ENCODE measurements at places on chromosomes 11 and 22.

GRCh38 chr22:39535357-39535725 lies 2.8 kb upstream of the RPS19BP1 start:
- DNase-seq: no peak

- peak; percentile 39 for DNase-seq
Observed at GRCh38 chr11:88827018-88827676, 238.6 kb downstream of the GRM5 start.

GRCh38 chr11:46335890-46336562 lies 11.2 kb upstream of the DGKZ start:
- no peak for DNase-seq

DNA sequence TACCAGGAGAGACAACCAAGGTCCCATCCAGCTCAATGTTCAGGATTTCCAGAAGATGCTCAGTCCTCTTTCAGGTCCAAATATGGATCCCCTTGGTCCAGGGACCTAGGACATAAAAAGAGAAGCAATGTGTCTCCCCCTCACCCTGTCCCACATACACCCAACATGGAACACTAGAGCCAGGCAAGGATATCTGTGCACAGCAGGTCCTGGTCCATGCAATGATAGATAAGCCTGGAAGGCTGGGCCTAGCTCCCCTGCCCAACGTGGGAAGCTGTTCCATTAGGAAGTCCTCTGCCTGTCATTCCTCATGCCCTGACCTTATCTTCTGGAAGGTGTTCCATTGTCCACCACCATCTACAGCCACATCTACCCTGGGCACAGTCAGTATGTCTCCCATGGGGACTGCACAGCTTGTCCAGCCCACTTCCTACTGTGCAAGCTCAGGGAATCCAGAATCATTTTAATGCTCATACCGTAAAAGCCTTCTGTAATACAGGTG lies 1434.8 kb downstream of the TBC1D22A start:
- no peak for DNase-seq

GRCh38 chr11:17352950-17353820 lies 1.6 kb downstream of the NCR3LG1 start:
- peak; percentile 49 for DNase-seq

DNA sequence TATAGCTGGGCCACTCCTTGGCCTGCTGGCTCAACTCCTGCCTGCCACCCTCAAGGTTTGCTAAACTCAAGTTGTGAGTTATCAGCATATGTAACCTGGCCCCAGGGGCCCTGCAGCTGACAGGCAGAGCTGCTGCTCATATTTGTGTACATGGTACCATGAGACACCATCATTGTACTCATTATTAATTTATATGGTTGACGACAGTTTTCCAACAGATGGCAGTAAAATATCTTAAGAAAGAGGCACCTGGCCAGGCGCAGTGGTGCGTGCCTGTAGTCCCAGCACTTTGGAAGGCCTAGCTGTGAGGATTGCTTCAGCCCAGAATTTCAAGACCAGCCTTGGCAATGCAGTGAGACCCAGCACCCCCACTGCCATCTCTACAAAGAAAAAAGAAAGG lies 11.4 kb upstream of the DENND5A start:
- DNase-seq: no peak

GRCh38 chr11:68009391-68010089 lies 587 bp upstream of the ALDH3B1 start:
- DNase-seq: no peak

DNA sequence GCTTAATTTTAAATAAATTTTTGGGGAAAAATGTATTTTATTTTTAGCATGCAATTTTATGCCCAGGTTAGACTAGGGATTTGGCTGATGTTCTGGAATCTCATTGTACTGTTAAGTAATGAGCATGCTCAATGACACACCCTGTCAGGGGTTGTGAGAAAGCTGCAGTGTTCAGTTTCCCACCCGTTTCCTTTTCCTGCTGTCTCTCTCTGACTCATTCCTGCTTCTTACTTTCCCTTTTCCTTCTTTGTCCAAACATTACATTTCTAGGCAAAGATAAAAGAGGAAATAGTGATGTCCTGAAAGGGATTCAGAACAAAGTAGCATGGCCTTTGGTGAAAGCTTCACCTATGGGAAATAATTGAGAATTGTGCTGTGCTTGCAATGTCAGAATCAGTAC lies 22.7 kb downstream of the OOSP3 start:
- DNase-seq: no peak

- no peak for DNase-seq
Observed at GRCh38 chr11:18696638-18697225, 1.8 kb upstream of the TMEM86A start.

GRCh38 chr11:108881131-108881530 lies 216.3 kb downstream of the DDX10 start:
- DNase-seq: no peak

GRCh38 chr11:66112601-66113499 lies 42.8 kb downstream of the PACS1 start:
- no peak for DNase-seq

GRCh38 chr22:49575703-49576081 lies 252.0 kb downstream of the BRD1 start:
- DNase-seq: no peak

DNA sequence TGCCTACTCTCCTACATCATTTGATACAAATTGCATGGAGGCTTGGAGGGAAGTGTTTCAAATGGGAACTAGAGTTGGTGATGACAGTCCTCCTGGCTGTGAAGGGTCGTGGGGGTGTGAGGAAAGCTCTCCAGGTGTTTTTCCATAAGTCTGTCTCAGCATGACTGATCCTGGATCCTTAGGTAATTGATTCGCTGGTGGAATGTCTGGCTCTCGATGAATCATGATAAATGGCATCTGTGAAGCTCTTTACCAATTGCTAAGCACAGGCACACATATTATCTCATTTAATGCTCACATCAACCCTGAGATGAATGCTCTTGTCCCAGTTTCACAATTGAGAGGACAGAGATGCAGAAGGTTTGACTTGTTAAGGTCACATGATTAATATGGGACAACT lies 107.5 kb downstream of the PKNOX2 start:
- DNase-seq: no peak

DNA sequence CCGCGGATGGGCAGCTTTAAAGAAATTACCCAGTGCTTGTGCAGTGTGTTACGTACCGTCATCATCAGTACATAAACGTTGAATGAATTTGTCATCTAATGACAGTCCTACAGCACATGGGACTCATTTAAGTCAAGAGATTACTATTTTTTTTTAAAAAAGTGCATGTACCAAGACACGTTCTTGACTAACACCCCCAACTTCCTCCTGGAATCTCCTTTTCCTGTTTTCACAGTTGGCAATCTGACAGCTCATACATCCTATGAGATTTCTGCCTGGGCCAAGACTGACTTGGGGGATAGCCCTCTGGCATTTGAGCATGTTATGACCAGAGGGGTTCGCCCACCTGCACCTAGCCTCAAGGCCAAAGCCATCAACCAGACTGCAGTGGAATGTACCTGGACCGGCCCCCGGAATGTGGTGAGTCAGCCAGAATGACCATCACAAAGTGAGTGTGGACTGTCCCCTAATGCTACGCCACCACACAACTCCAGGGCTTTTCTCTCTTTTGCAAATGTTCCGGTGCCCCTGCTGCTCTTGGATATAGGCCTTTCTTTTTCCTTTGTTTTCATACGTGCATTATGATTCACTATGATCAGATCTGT lies 162.0 kb upstream of the SORL1-AS1 start:
- DNase-seq: no peak

DNA sequence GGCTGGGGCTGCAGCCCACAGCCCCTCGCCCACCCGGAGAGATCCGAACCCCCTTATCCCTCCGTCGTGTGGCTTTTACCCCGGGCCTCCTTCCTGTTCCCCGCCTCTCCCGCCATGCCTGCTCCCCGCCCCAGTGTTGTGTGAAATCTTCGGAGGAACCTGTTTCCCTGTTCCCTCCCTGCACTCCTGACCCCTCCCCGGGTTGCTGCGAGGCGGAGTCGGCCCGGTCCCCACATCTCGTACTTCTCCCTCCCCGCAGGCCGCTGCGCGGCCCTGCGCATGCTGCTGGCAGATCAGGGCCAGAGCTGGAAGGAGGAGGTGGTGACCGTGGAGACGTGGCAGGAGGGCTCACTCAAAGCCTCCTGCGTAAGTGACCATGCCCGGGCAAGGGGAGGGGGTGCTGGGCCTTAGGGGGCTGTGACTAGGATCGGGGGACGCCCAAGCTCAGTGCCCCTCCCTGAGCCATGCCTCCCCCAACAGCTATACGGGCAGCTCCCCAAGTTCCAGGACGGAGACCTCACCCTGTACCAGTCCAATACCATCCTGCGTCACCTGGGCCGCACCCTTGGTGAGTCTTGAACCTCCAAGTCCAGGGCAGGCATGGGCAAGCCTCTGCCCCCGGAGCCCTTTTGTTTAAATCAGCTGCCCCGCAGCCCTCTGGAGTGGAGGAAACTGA lies 731 bp downstream of the GSTP1 start:
- DNase-seq: no peak

DNA sequence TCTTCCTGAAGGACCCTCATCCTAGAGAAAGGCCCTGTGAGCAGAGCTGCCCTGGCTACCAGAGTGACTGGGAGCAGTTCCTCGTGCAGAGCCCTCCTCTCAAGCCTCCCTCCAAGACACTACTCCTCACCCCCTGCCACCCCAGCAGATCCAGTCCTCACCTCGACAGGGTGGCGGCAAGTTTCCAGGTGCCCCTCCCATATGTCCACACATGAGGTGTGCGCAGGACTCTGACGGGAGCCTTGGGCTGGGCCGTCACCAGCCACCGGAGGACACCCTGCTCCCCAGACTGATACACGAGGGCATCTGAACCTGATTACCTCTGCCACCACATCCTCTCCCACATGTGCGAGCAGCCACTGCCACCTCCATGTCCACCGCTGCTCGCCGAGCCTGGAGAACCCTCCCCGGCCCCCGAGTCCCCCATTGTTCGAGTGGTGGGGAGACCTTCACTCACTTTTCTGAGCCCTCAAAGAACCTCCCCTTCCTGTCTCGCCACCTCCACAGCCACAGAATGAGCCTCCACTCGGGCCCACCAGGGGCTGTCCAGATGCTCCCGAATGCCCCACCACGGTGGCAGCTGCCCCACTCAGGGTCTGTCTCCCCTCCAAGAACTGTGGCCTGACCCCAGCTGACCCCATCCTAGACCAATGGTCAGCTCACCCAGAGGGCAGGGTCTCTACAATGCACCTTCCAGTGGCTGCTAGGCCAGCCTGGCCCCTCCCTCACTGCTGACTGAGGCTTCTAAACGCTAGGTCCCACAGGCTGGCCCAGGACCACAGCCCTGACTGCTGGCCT lies 62.5 kb downstream of the DGCR2 start:
- no peak for DNase-seq

DNA sequence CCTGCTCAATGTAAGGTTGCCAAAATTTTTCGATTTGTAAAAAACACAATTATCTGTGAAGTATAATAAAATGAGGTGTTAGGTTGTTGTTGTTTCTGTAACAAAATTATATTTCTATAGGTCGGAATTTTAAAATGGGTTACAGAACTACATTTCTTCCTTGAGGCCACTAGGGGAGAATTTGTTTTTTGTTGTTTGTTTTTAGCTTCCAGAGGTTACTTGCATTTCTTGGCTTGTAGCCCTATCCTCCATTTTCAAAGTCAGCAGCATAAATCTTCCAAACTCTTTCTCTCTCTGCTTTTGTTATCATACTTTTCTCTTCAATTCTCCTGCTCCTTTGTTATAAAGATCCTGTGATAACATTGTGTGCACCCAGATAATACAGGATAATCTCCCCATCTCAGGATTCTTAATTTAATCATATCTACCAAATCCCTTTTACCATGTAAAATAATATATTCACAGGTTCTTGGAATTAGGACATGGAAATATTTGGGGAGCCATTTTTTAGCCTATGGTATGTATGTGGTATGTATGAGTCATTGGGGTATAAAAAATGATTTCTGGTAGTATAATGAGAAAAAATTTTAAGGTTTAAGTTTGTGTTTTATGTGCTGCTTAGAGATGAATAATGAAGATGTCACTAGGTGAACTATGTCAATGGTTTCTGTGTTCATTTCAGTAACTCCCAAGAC lies 9.4 kb upstream of the PATL1 start:
- no peak for DNase-seq

DNA sequence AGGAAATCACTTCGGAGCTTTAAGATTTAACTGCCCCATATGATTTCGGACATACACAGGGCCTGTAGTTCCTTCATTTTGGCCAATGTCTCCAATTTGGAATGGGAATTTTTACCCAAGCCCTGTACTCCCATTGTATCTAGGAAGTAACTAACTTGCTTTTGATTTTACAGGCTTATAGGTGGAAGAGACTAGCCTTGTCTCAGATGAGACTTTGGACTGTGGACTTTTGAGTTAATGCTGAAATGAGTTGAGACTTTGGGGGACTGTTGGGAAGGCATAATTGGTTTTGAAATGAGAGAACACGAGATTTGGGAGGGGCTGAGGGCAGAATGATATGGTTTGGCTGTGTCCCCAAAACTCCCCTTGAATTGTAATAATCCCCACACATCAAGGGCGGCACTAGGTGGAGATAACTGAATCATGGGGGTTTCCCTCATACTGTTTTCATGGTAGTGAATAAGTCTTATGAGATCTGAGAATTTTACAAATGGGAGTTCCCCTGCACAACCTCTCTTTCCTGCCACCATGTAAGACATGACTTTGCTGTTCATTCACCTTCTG lies 130.5 kb downstream of the LARGE1 start:
- DNase-seq: no peak

DNA sequence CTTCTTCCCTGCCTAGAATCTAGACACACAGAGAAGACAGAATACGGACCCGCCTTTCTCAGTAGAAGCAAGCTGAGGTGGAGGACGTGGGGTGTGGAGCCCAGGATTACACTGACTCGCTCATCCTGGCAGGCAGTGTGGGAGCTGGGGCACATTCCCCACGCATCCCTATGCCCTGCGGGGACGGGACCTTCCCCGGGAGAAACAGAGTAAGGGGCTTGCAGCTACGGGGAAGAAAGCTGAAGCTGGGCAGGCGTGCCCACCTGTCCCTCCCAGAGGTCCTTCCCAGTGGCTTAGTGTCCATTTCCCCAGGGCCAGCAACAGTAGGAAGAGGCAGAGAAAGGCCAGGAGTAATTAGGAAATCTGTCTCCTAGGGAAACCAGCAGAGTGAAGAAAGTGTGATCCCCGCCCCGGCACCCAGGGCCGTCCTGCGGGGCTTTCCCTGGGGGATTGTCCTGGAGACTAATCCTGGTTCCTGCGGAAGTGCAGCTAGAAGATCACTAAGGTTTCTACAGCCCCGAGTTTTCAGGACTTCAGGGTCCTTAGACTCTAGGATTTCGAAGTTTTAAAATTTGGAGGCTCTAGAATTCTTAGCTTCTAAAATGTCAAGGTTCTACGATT lies 7.8 kb downstream of the DNAJB13 start:
- DNase-seq: no peak

- no peak for DNase-seq
Observed at GRCh38 chr11:119672597-119672996, 56.4 kb downstream of the NECTIN1 start.

GRCh38 chr11:112582366-112582765 lies 321.7 kb upstream of the PLET1 start:
- DNase-seq: no peak

GRCh38 chr22:21051145-21051830 lies 5.5 kb downstream of the LRRC74B start:
- no peak for DNase-seq

DNA sequence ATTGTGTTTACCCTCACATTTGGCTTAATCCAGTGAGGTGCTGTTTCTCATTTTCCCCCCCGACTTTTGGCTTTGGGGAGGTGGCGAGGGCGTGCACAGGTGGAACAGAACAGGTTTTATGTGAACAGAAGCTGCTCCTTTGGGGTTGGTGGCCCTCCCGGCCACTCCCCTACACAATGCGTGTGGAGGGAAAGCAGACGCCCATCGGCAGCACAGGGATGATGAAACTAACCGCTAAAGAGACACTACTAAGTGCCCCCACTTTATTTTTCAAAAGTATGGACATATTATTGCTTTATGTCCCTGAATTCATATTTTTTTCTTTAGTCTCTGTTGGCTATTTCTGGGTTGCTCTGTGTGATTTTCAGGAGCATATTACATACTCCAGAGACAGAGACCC lies 160.9 kb downstream of the ENTHD1 start:
- no peak for DNase-seq

All from HuH-7 (cell line).